ENCODE measurements at places on chromosomes 2 and 18. TPM values are rescaled to one million over a fixed set of nuclear protein-coding genes. Genes with fewer than 3 reads are reported as not detected.

SERPINB3 gene
- total RNA-seq, result not detected

CTAGE1 gene
- not detected for total RNA-seq

FAM117B gene
- 17.5 TPM for total RNA-seq

DNA sequence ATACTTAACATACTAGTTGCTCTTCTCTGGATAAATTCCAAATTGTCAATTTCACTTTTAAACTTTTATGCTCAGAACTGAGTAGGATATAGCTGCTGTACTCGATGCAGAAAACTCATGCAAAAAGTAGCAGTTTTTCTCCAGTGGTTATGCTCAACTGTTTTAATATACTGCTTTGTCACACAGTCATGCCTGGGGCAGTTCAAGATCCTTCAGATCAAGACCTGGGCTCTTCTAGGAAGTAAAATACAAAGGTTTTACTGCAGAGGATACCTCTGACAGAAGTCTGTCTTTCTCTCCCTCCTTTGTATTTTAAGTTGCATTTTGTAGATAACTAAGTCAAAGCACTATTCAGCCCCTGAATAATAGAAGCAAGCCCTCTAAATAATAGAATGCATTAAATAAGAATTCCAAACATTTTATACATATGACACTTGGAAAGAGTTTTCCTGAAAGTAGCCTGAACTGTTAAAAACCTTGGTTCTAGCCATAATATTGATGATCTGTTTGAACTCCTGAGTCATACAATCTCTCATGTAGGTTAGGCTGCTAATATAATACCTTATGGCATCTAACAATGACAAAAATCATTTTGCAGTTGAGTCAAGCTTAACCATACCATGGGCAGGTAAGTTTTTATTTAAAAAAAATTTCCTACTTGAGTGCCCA, 183.3 kb upstream of the TRIB2 start:
- no peaks in the 10 kb centered on the region for H3K36me3 ChIP-seq
- H3K27me3 ChIP-seq, result no peaks in the 10 kb centered on the region
- H3K4me1 ChIP-seq, result peaks cover 7% of the 10 kb centered on the region
- DNase-seq, result no peak
- no peak overlapping the region for H3K4me3 ChIP-seq

GRCh38 chr2:203809084-203809521, 58.5 kb upstream of the CTLA4 start:
- peaks cover 24% of the 10 kb centered on the region for H3K4me1 ChIP-seq
- no peak overlapping the region for H3K4me3 ChIP-seq
- no peaks in the 10 kb centered on the region for H3K27me3 ChIP-seq
- peak; percentile 36 for DNase-seq
- H3K27ac ChIP-seq, result no peak overlapping the region
- H3K36me3 ChIP-seq, result no peaks in the 10 kb centered on the region

GRCh38 chr2:17710547-17711248, 42.9 kb downstream of the SMC6 start:
- H3K36me3 ChIP-seq, result peaks cover 26% of the 10 kb centered on the region
- H3K27ac ChIP-seq, result no peak overlapping the region
- no peak overlapping the region for H3K4me3 ChIP-seq
- H3K27me3 ChIP-seq, result no peaks in the 10 kb centered on the region
- DNase-seq, result no peak
- peaks cover 10% of the 10 kb centered on the region for H3K4me1 ChIP-seq

- H3K27me3 ChIP-seq, result no peaks in the 10 kb centered on the region
- no peak for DNase-seq
- no peaks in the 10 kb centered on the region for H3K36me3 ChIP-seq
- H3K27ac ChIP-seq, result no peak overlapping the region
- H3K4me3 ChIP-seq, result no peak overlapping the region
Measured at GRCh38 chr2:201883606-201884369, 77.5 kb downstream of the CDK15 start.

DNA sequence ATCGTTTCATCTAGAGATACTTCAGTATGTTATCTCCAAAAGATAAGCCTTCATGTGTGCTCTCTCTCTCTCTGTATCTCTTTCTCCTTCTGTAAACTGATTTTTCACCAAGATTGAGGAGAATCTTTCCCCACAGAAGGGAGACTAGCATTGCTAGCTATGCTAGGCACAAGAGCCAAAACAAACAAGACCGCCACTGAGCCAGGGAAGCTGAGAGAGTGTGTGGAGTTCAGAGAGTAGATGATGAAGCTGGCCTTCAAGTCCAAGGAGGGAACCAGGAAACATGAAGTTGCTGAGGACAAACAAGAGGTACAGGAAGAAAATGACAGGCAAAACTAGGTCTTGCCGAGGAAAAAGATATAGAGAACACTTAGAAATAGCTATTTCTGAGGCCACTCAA, 23.4 kb downstream of the DAPL1 start:
- no peak overlapping the region for H3K4me3 ChIP-seq
- no peaks in the 10 kb centered on the region for H3K36me3 ChIP-seq
- no peaks in the 10 kb centered on the region for H3K27me3 ChIP-seq
- peaks cover 20% of the 10 kb centered on the region for H3K4me1 ChIP-seq
- no peak for DNase-seq
- no peak overlapping the region for H3K27ac ChIP-seq

- H3K36me3 ChIP-seq, result no peaks in the 10 kb centered on the region
- no peak overlapping the region for H3K27ac ChIP-seq
- H3K4me1 ChIP-seq, result no peaks in the 10 kb centered on the region
- H3K27me3 ChIP-seq, result no peaks in the 10 kb centered on the region
- no peak overlapping the region for H3K4me3 ChIP-seq
Measured at GRCh38 chr2:233164128-233164635, 87.3 kb upstream of the ATG16L1 start.

DNA sequence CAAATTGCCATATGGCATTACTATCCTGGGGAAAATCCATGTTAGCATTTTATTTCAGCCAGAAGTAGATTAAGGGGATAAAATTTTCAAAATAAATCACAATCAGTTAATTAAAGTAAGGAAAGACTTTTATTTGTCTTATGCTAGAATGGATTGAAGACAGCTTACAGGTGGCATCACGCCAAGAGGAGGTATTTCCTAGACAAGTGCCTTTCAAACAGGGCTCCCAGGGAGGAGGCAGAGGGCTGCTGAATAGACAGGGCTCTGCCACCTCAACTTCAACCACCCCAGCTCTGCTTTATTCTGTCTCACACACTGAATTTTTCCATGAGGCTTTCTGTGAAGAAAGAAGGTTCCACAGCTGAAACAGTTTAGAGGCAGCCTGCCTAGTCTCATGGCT, 12.2 kb downstream of the CCDC68 start:
- no peak for DNase-seq
- H3K27me3 ChIP-seq, result no peaks in the 10 kb centered on the region
- H3K4me3 ChIP-seq, result no peak overlapping the region
- no peaks in the 10 kb centered on the region for H3K36me3 ChIP-seq
- no peak overlapping the region for H3K27ac ChIP-seq

DNA sequence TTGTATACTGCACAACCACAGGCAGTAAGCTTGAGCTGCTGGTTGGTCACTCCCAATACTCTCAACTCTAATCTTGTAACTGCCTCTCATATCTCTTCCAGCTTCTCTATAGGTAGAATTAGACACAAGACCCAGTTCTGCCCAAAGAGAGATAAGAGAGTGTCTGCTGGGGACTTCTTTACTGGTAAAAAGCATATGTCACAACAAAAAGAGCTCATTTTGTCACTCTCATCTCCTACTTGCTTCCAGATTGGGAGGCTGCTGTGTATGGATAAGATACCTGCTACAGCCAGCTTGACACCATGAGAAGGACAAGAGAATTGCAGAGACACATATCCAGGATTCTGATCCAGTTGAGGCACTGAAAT, 165.2 kb downstream of the PTH2R start:
- DNase-seq, result no peak
- H3K36me3 ChIP-seq, result no peaks in the 10 kb centered on the region
- no peaks in the 10 kb centered on the region for H3K27me3 ChIP-seq
- H3K4me3 ChIP-seq, result no peak overlapping the region
- no peaks in the 10 kb centered on the region for H3K4me1 ChIP-seq

GRCh38 chr2:46458763-46459500, 20.4 kb upstream of the TMEM247 start:
- no peak for DNase-seq
- H3K36me3 ChIP-seq, result no peaks in the 10 kb centered on the region
- no peaks in the 10 kb centered on the region for H3K27me3 ChIP-seq
- H3K4me3 ChIP-seq, result no peak overlapping the region
- no peaks in the 10 kb centered on the region for H3K4me1 ChIP-seq

DNA sequence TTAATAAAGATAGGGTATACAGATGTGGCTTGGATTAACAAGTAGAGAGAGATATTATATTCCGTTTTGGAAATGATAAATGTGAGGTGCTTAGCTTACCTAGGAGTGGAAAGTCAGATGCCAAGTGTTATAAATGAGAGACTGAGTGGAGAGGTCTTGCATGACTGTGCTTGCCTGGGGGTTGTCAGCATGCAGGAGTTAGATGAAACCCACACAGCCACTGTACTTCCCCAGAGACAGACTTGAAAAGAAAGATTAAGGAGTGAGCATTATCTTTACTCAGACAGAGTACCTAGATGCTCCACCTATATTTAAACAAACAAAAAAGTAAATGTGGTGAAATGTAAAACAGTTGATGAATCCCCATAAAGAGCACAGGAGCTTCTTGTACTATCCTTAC, 482.7 kb downstream of the RIT2 start:
- no peaks in the 10 kb centered on the region for H3K4me1 ChIP-seq
- H3K27ac ChIP-seq, result no peak overlapping the region
- no peaks in the 10 kb centered on the region for H3K36me3 ChIP-seq
- no peak for DNase-seq

DNA sequence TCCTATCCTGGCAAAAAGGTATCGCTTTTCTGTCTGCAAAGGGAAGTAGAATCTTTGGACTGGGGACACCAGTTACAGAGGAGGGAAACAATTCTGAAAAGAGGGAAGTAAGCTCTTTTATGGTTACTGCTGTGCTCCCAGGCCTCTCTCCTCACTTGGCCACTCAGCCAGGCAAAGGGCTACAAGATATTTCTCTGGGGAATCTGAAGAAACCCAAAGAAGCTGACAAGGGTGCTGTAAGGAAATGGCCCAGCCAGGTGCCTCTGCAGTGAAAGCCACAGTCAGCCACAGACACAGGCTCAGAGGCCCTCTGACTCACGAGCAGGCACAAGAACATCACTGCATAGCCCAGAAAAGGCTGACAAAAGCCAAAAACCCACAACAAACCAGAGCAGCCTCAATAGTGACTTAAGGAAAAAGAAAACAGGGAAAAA, 5.8 kb downstream of the HDLBP start:
- H3K4me1 ChIP-seq, result no peaks in the 10 kb centered on the region
- no peak overlapping the region for H3K27ac ChIP-seq
- H3K36me3 ChIP-seq, result no peaks in the 10 kb centered on the region
- no peak overlapping the region for H3K4me3 ChIP-seq
- no peak for DNase-seq

- H3K27ac ChIP-seq, result no peak overlapping the region
- no peaks in the 10 kb centered on the region for H3K27me3 ChIP-seq
- H3K4me3 ChIP-seq, result no peak overlapping the region
- peaks cover 22% of the 10 kb centered on the region for H3K4me1 ChIP-seq
- no peak for DNase-seq
Measured at GRCh38 chr18:3027370-3027891, 14.5 kb upstream of the LPIN2 start.

DNA sequence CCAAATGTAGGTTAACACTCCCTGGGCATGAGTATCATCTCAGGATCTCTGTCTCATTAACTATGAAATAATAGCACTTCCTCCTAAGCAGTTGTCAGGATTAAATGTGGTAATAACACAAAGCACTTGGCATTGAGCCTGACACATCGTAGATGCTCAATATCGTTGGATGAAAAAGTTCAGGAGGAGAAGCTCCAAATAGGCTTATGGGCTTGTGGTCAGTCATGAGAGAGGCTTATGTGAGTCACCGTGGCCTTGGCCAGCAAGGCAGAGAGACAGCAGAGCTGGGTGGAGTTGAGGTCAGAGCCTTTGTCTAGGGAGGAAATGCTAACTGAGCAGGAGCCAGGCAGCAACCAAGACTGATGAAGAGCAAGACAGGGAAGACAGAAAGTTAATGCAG, 68.3 kb upstream of the PPM1B start:
- H3K36me3 ChIP-seq, result no peaks in the 10 kb centered on the region
- DNase-seq, result no peak
- no peaks in the 10 kb centered on the region for H3K4me1 ChIP-seq

- H3K27me3 ChIP-seq, result no peaks in the 10 kb centered on the region
- DNase-seq, result no peak
- H3K27ac ChIP-seq, result no peak overlapping the region
- peaks cover 60% of the 10 kb centered on the region for H3K36me3 ChIP-seq
- no peak overlapping the region for H3K4me3 ChIP-seq
- H3K4me1 ChIP-seq, result no peaks in the 10 kb centered on the region
Measured at GRCh38 chr2:95215018-95215612, 7.8 kb downstream of the ZNF892 start.

DNA sequence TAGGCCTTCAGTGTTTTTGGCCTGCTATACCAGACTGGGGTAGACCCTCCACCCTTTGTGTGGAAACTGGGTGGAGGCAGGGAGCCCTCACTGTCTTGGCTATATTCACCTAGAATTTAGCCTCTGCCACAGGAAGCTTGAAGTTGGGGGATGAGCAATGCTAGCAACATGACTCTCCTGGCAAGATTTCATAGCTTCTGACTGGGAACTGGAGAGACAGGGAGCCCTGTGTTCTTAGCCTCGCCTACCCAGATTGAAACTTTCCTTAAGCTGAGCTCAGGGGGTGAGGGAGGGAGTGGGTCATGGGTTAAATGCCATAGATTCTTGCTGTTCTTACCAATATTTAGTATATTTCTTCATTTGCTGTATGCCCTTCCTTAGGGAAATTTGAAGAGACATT, 46.8 kb upstream of the FAM98A start:
- no peak for DNase-seq
- H3K27ac ChIP-seq, result no peak overlapping the region
- no peaks in the 10 kb centered on the region for H3K4me1 ChIP-seq

GRCh38 chr2:5691221-5691984, 781 bp upstream of the SOX11 start:
- peaks cover 9% of the 10 kb centered on the region for H3K36me3 ChIP-seq
- H3K27ac ChIP-seq, result peak overlapping the region; percentile 97
- H3K4me3 ChIP-seq, result peak overlapping the region; percentile 96
- H3K4me1 ChIP-seq, result peaks cover 8% of the 10 kb centered on the region
- no peaks in the 10 kb centered on the region for H3K27me3 ChIP-seq

Data from neural progenitor cell (in vitro differentiated cells).